SJSA1 (cell line): ENCODE measurements at places on chromosomes 3 and 15. TPM values are rescaled to one million over a fixed set of nuclear protein-coding genes. Genes with fewer than 3 reads are reported as not detected.

GRCh38 chr15:95826412-95827195, 503.9 kb upstream of the NR2F2 start:
- H3K4me1 ChIP-seq: no peaks in the 10 kb centered on the region
- DNase-seq: no peak
- H3K4me3 ChIP-seq: no peak overlapping the region
- H3K27me3 ChIP-seq: no peaks in the 10 kb centered on the region
- no peak overlapping the region for H3K27ac ChIP-seq

- H3K27ac ChIP-seq: no peak overlapping the region
- peaks cover 7% of the 10 kb centered on the region for H3K4me1 ChIP-seq
- no peak for DNase-seq
- H3K27me3 ChIP-seq: no peaks in the 10 kb centered on the region
Measured at GRCh38 chr3:15431256-15431837, 3.9 kb downstream of the EAF1 start.

GRCh38 chr3:159996018-159996417, 7.4 kb downstream of the IL12A start:
- H3K36me3 ChIP-seq: no peaks in the 10 kb centered on the region
- H3K4me1 ChIP-seq: peaks cover 26% of the 10 kb centered on the region
- H3K27ac ChIP-seq: no peak overlapping the region
- H3K4me3 ChIP-seq: no peak overlapping the region

DNA sequence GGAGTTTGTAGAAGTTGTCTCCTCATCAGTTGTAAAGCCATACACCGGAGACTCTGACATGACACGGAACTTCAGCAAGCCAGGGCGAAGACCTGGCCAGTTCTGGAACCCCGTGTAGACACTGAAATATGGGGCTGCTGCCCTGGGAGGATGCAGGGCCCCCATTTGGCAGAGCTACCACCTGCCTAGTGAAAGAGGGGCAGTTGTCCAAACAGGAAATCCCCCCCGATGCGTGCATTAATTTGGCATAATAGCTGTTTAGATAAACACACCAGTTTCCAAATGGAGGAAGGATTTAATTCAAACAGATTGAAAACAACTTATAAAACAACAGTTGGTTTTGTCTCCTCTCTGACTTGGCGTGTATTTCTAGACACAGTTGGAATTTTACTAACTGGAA, 357.2 kb downstream of the GABRG3 start:
- H3K27me3 ChIP-seq: no peaks in the 10 kb centered on the region
- H3K27ac ChIP-seq: no peak overlapping the region
- no peaks in the 10 kb centered on the region for H3K36me3 ChIP-seq
- no peak for DNase-seq

- H3K4me1 ChIP-seq: peaks cover 50% of the 10 kb centered on the region
- H3K27me3 ChIP-seq: no peaks in the 10 kb centered on the region
- H3K36me3 ChIP-seq: no peaks in the 10 kb centered on the region
Measured at GRCh38 chr15:39363761-39364586, 216.9 kb upstream of the THBS1 start.

DNA sequence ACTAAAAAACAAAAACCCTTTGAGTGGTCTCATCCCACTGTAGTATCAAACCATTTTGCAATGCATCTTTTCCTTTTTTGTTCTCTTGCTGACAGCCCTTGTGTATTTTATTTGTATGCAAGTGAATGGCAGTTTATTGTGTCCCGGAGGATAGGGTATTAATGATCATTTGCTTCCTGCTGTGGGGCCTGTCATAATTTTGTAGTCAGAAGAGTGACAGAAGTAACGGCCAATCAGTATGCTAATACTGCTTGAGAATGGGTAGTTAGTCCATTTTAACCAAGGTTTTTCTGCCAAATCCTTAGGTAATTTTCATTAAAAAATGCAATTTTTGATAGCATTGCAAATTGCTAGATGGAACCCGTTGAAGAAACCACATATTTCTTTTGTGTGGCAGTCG, 75.5 kb upstream of the PLSCR5 start:
- H3K4me3 ChIP-seq: no peak overlapping the region
- no peak overlapping the region for H3K27ac ChIP-seq
- no peaks in the 10 kb centered on the region for H3K36me3 ChIP-seq
- H3K27me3 ChIP-seq: no peaks in the 10 kb centered on the region
- DNase-seq: no peak
- no peaks in the 10 kb centered on the region for H3K4me1 ChIP-seq

DNA sequence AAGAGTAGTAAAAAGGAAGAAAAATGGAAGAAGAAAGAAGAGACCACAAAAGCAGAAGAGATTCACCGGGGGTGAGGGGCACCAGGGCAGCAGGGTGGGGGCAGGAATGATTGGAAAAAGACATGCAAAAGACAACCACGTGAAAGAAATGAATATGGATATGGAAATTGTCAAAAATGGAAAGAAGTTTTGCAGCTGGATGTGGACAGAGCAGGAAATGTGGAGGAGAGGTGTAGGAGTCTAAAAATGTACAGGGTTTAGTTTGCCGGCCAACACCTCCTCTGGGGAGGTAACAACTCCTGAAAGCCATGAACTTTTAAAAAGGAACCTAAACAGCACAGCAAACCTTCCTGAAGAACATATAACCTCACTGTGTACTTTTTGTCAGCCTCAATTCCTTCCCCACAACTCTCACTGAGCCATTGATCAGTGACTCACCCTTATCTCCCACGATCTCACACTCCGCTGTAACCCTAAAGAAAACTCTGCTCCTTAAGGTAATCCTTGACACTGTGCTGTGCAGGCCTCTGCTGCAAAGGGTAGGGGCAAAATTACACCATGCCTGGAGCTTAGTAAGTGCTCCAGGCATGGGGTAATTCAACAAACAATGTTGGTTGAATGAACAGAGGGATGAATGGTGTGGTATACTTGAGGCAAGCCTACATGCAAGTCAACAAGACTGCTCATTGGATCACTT, 100.2 kb upstream of the BOC start:
- no peak overlapping the region for H3K27ac ChIP-seq
- H3K4me3 ChIP-seq: no peak overlapping the region
- no peaks in the 10 kb centered on the region for H3K27me3 ChIP-seq
- DNase-seq: no peak
- no peaks in the 10 kb centered on the region for H3K36me3 ChIP-seq

GRCh38 chr3:96755519-96755918, 58.9 kb upstream of the EPHA6 start:
- H3K36me3 ChIP-seq: no peaks in the 10 kb centered on the region
- DNase-seq: no peak
- H3K27me3 ChIP-seq: no peaks in the 10 kb centered on the region
- H3K4me1 ChIP-seq: no peaks in the 10 kb centered on the region

DNA sequence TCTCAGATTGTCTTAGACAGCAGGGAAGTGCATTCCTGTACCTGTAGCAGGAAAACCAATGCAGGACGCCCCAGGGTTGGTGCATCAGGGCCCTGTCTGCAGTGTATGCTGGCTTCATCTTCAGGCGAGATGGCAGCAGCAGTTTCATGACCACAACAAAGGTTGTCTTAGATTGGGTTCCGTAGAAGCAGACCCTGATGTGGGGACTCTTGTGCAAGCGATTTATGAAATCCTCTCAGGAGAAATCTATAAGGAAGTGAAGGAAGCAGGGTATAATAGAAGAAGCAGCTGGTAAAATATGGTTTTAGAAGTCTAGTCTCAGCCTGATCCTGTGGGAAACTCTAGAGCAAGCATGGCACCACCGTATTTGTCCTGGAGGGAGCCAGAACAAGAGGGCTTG, 25.0 kb downstream of the DNAH1 start:
- DNase-seq: no peak
- H3K4me1 ChIP-seq: no peaks in the 10 kb centered on the region
- H3K36me3 ChIP-seq: no peaks in the 10 kb centered on the region
- H3K27ac ChIP-seq: no peak overlapping the region
- H3K27me3 ChIP-seq: no peaks in the 10 kb centered on the region
- no peak overlapping the region for H3K4me3 ChIP-seq

GRCh38 chr3:5192571-5193365, 5.3 kb downstream of the EDEM1 start:
- H3K27me3 ChIP-seq: no peaks in the 10 kb centered on the region
- H3K4me3 ChIP-seq: no peak overlapping the region
- H3K27ac ChIP-seq: no peak overlapping the region
- H3K36me3 ChIP-seq: peaks cover 16% of the 10 kb centered on the region
- H3K4me1 ChIP-seq: peaks cover 16% of the 10 kb centered on the region

Gene GOLGA6A
- not detected in 2 replicates for total RNA-seq

Gene SMCO1
- total RNA-seq: not detected in 2 replicates

Gene TMC3
- total RNA-seq: 0.03 TPM in 1 of 2 replicates, not detected in the other

Gene RPS17
- 1,874 and 2,652 TPM in 2 replicates for total RNA-seq

Gene CCR9
- total RNA-seq: not detected in 2 replicates
